ENCODE measurements at places on chromosomes 2 and 18.

GRCh38 chr2:198312596-198313483, 508.4 kb downstream of the PLCL1 start:
- no peak for DNase-seq

- no peak for DNase-seq
These were observed 82.5 kb upstream of the MAP3K20 start for GRCh38 chr2:172993139-172993538.

DNA sequence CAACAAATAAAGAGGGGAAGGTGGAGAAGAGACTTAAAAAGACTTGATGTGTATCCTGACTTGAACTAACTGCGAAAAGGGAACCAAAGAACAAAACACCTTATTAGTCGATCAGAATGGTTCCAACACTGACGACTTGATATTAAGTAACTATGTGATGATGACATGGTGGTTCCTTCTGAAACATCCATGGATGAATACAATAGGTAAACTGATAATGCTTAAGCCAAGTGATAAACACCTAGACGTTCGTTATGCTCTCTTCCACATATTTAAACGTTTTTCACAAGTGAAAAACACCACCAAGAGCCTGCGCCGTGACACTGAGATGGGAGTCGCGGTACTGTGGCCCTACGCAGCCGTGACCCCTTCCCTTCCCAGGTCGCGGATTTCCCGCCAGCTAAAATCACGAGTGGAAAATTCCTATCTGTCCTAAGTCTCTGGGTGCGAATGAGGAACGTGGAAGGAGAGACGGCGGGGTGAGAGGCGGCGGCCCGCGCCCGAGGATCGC, 797 bp downstream of the TTC32 start:
- no peak for DNase-seq

- no peak for DNase-seq
These were observed 59.3 kb upstream of the MGAT4A start for GRCh38 chr2:98790221-98790620.

DNA sequence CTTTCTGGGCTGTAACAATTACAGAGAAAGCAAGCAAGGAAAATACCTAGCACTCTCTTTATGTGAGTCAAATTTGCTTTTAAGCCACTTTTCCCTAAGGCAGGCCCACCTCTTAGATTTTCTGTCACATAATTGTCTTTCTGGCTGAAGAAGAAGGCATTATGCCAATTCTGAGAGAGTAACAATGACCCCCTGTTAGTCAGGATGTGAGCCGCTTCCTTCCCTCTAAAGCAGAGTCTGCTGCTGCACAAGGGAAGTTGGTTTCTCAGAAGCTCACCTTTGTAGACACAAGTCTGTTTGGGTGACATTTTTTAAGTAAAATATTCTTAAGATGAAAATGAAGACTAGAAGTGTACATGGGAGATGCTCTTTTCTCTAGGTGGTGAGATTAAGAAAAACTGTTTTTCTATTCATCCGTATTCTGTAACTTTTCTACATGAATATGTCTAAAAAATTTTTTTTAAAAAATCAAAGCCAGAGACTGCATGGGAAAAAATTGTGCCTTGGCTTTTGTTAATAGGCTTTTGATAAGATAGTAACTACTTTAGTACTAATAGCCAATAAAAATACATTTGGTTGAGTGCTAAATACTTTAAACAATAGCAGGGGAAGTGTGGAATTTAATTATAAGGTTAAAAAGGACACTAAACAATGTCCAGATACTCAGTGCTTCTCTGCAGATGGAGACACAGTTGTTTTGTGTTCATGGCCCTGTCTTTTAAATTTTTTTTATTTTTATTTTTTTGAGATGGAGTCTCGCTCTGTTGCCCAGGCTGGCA, 33.4 kb upstream of the VPS54 start:
- no peak for DNase-seq

DNA sequence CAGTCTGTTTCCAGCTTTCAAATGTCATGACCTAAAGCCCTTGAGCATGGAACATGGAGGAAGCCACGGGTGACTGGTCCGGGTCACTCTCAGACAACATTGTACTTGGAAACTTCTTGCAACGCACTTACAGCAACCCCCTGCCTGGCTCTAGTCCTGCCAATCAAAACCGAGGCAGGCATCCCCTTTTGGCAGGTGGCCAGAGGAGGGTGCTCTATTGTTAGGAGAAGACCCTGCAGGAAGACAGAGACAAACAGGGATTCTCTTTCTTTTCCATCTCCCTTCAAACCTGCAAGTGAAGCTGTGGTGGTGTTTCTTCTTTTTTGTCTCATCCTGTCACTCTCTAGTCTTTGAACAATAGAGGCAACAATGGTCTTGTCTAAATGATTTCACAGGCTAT, 667.2 kb downstream of the ZEB2 start:
- no peak for DNase-seq

- no peak for DNase-seq
These were observed 176.9 kb upstream of the SMAD7 start for GRCh38 chr18:49127471-49128190.
